ENCODE measurements at places on chromosomes 12 and 14.
A peak's percentile ranks its signal among the peaks of the same experiment; 100 is the strongest.

DNA sequence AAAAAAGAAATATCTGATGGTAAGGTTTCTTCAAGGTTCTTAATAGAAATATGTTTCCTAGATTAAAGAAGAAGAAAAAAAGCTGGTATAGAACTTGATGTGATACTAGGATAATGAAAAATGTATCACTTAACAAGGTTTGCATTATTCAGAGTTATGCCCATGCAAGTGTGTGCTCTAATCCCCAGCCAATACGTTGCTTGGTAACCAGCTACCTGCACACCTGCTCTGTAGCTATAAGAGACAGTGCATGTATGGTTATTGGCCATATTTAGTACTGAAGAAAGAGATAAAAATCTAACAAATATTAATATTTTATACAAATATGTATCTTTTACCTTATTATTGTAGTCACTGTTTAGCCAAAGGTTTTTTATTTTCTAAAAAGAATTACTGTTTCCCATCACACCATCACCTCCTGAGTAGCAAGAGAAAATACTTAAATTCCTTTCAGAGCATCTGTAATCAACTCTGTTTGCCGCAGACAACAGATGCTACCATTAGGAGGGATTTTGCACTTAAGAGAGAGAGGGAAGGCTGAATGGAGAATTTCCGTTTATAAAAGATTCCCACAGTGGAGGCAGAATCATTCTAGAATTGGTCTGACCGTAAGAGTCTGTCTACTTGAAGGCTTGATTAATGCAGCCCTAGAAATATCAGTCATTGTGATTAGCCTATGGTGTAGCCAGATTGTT is 115.6 kb downstream of the NEDD1 start:
- no peak for DNase-seq

DNA sequence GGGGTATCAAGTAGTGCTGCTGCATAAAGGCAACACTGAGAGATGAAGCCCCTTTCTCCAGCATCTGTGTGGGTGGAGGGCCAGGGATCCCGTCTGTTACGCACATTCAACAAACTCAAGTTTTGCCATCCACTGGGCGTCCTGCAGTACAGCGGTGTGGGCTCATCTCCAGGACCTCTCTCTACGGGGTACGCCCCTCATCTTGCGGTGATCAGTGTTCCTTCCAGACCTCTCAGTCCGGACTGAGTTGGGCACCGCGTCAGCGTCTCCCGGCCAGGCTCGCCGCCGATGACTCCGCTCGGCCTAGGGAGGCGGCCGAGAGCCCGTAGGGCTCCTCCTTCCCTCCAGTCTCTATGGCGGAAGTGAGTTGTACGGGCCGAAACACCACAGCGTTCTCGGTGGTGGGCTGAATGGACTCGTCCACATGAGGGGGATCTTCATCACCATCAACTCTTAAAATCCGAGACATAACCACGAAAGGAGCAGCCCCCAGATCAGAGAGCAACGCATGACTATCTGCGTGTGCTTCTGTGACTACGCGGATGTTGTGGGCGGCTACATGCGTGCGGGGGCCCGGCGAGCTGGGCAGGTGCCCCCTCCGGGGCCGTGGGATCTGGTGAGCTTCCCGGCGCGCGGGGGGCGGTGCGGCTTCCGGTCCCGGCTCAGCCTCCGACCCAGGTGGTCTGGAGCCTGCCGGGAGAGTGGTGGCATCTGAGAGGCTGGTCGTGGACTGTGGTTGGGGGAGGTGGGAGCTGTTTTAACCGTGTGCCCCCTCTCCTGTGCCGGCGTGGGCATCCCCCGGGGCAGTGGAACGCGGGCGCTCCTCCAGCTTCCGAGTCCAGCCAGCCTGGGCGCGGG is at the start of gene ATG101:
Gene ATG101, plus strand, starts transcription at position 652 of the 858 bp plus-strand sequence. CDS start 3,673 bp downstream, outside the sequence.
- peak; percentile 96 for DNase-seq

- peak; percentile 28 for DNase-seq
Observed at GRCh38 chr14:50061664-50062437, 54.5 kb downstream of the VCPKMT start.

GRCh38 chr12:1970331-1970900 is 33.8 kb downstream of the DCP1B start:
- peak; percentile 56 for DNase-seq

- peak; percentile 100 for DNase-seq
Observed at GRCh38 chr14:101972126-101972866, 7.9 kb downstream of the DYNC1H1 start.

- no peak for DNase-seq
Observed at GRCh38 chr14:71119075-71119474, 211.8 kb downstream of the PCNX1 start.

DNA sequence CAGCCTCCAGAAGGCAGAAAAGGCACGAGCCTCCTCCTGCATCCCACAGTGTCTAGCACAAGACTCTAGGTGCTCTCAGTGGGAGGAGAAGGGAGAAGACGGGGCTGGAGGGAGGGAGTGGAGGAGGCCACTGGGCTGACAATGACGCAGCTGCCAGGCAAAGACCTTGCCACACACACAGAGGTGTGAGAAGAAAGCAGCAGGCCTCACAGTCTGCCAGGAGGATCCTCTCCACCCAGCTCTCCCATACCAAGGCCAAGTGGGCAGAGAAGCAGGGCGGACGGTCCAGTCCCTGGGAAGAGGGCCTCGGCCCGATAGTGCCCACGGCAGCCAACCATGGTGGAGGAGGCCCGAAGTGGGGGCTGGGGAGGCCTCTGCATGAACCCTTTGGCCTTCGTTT is 78.9 kb downstream of the NCOR2 start:
- no peak for DNase-seq

DNA sequence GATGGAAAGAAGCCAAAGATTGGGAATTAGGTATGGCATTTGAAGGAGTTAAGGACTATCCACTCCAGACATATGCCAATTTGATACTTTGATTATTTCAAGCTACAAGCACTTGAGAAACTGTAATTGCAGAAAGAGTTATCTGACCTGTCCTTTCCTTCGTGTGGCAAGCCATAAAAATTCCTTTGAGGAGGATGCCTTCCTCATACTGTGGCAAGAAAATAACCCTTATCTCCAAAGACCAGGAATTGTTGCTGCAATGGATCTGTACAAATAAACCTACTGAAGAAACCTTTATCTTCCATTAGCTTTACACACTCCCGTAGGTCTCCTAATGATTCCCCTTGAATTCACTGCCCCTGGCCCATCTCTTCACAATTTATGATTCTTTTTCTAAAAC is 165.1 kb upstream of the AMIGO2 start:
- no peak for DNase-seq

DNA sequence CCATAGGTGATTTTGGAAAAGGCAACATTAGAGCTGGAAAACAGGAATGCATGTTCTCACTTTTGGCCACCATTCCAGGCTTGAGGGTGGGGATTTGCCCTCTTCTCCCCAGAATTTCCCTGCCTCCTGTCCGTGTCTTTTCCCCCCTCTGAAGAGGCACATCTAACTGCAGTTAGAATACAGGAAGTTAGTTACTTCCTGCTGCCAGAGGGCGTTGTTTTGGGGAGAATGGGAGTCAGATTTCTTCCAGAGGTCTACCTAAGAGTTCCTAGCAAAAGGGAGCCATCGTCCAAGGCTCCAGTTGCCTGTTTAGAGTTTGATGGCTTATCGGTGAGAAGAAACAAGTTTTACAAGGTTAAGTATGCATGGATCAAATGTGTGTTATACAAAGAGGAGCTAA is 112.8 kb upstream of the IGF1 start:
- no peak for DNase-seq

GRCh38 chr12:85060916-85061315 is 24.8 kb downstream of the LRRIQ1 start:
- no peak for DNase-seq

GRCh38 chr12:1103632-1104031 is 112.6 kb downstream of the ERC1 start:
- DNase-seq: no peak

DNA sequence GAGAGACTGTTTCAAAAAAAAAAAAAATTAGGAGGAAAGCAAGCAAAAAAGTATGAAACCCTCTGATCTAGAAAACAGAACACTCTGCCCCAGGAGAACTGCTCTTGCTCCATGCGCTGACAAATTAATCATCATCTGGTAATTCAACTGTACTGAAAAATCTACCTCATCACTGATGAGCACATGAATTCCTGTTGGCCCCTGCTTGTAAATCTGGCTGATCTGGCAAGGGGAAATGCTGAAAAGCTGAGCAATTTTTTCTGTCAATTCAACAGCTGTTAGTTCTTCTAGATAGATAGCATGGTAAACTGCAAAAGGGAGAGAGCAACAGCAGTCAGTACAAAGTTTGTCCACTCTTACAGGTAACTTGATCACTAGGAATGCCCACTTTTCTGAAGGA is 15.2 kb upstream of the CSRNP2 start:
- no peak for DNase-seq

GRCh38 chr12:104699489-104700190 is 242.9 kb downstream of the CHST11 start:
- peak; percentile 36 for DNase-seq

DNA sequence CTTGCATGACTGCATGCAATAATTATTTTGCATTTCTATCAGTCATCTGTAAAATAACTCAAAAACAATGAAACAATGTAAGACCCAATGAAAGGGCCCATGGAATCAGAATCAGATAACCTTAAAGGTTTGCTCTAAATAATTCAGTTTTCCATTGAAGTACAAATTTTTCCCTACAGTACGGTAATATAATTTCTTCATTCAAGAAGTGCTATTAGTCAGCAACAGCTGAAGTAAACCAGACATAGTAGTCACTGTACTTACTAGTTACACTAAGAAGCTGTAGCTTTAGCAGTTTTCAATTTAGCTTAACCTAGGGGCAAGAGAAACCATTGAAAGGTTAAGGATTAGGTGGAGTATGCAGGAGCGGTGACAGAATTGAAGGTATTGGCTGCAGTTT is 43.5 kb downstream of the BCAT1 start:
- no peak for DNase-seq

- no peak for DNase-seq
Observed at GRCh38 chr12:28869197-28869596, 279.9 kb upstream of the FAR2 start.

GRCh38 chr14:55125403-55125802 is 3.6 kb upstream of the LGALS3 start:
- DNase-seq: no peak

- DNase-seq: peak; percentile 8
Observed at GRCh38 chr12:77609016-77609415, 221.7 kb upstream of the NAV3 start.

GRCh38 chr14:86321151-86321550 is 791.2 kb downstream of the FLRT2 start:
- no peak for DNase-seq

GRCh38 chr12:113923251-113923650 is 42.9 kb downstream of the RBM19 start:
- DNase-seq: no peak

- no peak for DNase-seq
Observed at GRCh38 chr12:124478416-124478815, 89.0 kb downstream of the NCOR2 start.

GRCh38 chr14:74347097-74347794 is 1.0 kb upstream of the VRTN start:
- DNase-seq: no peak

- peak; percentile 84 for DNase-seq
Observed at GRCh38 chr12:14836336-14837210, 6.8 kb downstream of the ART4 start.

DNA sequence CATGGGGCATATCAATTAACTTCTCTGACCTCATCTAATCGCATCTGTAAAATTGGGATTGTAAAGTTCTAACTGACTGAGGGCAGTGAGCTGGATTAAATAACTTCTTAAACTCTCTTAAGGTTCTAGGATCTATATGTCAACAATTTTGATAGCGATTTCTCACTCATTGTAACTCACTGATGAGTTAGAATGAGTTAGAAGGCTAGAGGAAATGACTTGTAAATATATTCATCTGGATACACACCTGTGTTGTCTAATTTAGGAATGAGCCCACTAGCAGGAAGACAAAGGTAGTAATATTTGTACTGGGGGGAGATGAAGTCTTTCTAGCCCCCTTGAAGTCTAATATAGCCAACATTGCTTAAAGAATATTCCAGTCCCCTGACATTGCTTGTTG is 46.3 kb upstream of the CERS5 start:
- no peak for DNase-seq

DNA sequence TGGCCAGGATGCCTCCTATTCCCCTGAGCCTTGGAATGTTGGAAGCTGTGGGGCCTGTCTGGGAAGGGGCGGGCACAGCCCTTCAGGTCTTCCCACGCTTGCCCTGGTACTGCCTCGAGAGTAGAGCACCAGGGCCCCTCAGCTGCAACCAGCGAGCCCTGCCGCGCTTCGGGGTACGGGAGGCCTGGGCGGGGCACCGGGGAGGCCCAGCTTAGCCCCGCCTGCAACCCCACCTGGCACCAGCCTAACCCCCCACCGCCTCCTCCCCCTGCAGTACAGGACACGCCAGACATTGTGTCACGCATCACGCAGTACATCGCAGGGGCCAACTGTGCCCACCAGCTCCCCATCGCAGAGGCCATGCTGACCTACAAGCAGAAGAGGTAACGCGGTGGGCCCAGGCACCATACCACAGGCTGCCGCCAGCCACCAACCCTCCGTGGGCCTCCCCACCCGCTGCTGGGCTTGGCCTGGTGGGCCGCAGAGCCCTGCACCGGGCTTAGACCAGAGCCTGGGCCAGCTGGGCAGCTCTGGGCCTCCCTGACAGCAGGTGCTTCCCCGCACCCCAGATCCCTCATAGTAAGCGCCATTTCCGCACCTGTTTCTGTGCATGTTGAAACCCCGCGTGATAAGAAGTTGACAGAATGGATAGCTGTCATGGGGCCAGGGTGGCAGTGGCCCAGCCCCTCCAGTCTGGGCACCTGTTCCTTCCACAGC is 13.6 kb upstream of the TEX22 start:
- DNase-seq: no peak

DNA sequence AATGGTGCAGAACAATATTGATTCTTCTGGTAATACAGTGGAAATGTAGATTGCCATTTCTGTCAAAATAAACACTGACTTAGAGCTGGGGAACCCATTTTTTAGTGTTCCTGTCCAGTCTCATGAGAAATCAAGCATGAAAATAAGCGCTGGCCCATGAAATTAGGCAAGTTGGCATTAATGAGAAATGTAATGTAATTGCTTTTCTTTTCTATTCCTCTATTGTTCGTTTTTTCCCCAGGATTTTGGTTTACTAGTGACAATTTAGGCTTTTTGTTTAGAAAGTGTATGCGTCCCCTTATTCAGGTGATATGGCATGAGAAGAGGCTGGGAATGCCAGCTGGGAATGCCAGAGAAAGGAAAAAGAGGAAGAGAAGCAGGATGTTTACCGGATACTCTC is 64.4 kb upstream of the KICS2 start:
- no peak for DNase-seq

DNA sequence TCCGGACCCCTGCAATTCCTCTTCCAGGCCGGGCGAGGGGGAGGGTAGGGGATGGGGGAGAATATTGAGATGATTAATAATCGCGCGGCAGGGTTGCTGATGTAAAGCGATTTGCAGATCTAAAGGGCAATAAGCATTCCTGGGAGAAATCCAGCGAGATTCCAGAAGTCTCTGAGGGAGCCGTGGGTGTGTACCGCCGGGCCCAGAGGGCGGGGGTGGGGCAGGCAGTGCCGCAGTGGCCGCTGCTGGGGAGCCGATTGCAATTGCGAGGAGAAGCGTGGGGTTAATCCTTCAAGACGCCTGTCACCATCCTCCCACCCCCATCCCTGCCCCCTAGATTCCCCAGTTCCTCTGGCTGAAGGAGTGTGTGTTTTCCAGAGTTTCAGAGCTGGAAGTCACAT is 16.4 kb downstream of the FOS start:
- DNase-seq: peak; percentile 93

GRCh38 chr12:110705309-110705708 is 16.4 kb upstream of the HVCN1 start:
- no peak for DNase-seq

Data from fibroblast of skin of scalp (primary cell).